Calu3 (cell line): ENCODE measurements at places on chromosomes 13 and 19.

DNA sequence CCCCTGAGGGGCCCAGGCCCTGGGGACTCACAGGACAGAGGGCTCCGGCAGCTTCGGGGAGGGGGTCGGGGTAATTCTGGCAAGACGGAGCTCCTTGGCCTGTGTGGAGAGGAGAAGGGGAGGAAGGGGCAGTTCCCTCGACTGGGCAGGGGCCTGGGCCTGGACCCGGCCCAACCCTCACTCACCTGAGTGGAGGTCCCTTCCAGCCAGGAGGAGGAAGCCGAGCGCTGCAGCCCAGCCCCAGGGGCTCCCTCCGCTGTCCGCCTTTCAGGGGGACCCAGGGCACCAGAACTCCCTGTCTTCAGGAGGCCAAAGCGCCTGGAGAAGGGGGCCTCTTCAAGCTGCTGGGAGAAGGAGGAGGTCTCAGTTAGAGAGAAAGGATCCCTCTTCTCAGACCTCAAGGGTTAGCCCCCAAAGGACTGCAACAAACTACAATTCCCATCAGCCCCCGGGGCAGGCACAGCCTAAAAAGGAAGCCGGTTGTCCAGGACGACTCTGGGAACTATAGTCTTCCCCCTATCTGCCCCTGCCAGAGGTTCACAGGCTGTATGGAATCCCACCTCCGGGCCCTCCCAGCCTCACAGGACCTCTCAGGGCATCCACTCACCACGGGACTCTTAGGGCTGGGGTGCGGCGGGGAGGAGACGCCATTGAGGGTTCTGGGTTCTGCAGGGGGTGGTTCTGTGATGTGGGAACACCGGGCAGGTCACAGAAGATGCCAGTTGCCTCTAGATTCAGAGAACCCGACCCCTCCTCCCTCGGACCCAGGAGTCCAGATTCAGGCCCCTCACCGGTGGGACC, 19.8 kb downstream of the EPS8L1 start:
- H3K4me3 ChIP-seq = no peak overlapping the region
- H3K4me1 ChIP-seq = no peaks in the 10 kb centered on the region
- peaks cover 37% of the 10 kb centered on the region for H3K36me3 ChIP-seq
- no peak for DNase-seq
- H3K27me3 ChIP-seq = no peaks in the 10 kb centered on the region

DNA sequence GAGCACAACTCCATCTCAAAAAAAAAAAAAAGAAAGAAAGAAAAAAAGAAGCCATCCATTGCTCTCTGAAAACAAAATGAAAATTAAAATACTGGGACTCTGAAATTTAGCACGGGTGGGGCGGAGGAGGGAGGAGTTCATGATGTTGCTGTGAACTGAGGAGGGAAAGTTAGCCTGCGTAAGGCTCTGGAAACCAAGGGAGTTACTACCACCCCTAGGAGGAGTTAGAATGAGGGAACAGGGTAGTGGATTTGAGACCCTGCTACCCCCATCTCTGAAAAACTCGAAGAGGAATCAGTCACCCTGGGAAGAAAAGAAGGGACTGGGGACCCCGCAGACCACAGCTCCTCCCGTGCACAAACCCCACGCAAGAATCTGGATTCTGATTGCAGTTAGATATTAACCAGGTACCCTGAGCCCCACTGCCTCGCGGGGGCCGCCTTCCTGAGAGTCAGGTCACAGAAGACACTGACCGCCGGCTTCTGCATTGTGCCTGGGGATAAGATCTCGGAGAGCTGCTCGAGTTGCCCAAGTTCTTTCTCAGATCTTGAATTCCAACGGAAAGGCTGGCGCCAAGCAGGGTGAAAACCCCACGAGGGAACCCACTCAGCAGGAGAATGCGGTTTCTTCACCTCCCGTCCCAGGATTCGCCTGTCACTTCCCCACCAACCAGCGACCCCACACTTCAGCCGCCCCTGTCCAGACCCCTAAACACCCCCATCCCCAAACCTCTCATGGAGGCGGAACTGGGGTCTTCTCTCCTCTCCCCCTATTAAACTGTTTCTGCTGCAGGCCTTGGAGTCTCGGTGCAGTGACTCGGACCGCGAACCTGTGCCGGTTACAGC, 870 bp downstream of the ZNF442 start:
- H3K4me3 ChIP-seq = peak overlapping the region; percentile 72
- DNase-seq = peak; percentile 2
- peaks cover 15% of the 10 kb centered on the region for H3K36me3 ChIP-seq
- no peaks in the 10 kb centered on the region for H3K27me3 ChIP-seq

- H3K27me3 ChIP-seq = no peaks in the 10 kb centered on the region
- no peaks in the 10 kb centered on the region for H3K4me1 ChIP-seq
- H3K27ac ChIP-seq = no peak overlapping the region
These were observed 13.7 kb upstream of the SMARCA4 start for GRCh38 chr19:10946958-10947657.

GRCh38 chr19:4712771-4713170, 10.9 kb downstream of the DPP9 start:
- H3K4me3 ChIP-seq = no peak overlapping the region
- H3K4me1 ChIP-seq = peaks cover 11% of the 10 kb centered on the region
- H3K27me3 ChIP-seq = no peaks in the 10 kb centered on the region
- peaks cover 62% of the 10 kb centered on the region for H3K36me3 ChIP-seq
- no peak overlapping the region for H3K27ac ChIP-seq

- H3K27ac ChIP-seq = no peak overlapping the region
- no peak for DNase-seq
- H3K4me1 ChIP-seq = no peaks in the 10 kb centered on the region
- H3K4me3 ChIP-seq = no peak overlapping the region
These were observed 27.4 kb downstream of the STARD13 start for GRCh38 chr13:33257841-33258807.

- no peak overlapping the region for H3K27ac ChIP-seq
- peaks cover 21% of the 10 kb centered on the region for H3K36me3 ChIP-seq
- no peak for DNase-seq
- H3K4me3 ChIP-seq = peak overlapping the region; percentile 43
These were observed 1.5 kb downstream of the N4BP2L1 start for GRCh38 chr13:32426191-32426989.
